Heart left ventricle (tissue), 16 donors: ENCODE measurements at places on chromosomes 6 and 20.

- no peak for DNase-seq
These were observed 332.9 kb downstream of the RNF144B start for GRCh38 chr6:18720075-18720474.

GRCh38 chr6:115885636-115886366 is 174.9 kb downstream of the FRK start:
- DNase-seq, result no peak

DNA sequence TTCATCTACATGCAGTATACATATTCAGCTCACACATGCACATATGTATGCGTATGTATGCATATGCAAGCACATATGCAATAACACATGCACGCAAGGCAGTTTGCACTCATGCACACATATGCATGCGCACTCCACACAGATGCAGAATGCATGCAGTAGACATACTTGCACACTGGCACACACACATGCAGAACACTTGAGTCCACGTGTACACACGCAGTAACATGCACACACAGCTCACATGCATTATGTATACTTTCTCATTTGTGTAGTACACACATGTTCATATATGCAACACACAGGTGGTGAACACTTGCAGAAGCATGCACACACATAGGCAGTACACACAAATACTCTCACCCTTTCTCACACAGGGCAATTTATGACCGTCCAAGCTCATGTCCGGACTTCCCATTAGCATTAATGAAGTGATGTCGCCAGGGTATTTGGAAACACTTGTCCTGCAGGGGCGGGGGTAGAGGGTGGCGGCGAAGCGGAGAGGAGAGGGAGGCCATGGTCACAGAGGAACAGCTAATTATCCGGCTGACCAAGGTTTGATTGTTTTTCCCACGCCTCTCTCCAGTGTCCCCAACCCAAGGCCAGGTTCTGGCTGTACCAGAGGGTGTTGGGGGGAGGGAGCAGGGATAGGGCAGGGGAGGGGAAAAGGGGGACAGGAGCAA is 91.3 kb downstream of the VEGFA start:
- no peak for DNase-seq

DNA sequence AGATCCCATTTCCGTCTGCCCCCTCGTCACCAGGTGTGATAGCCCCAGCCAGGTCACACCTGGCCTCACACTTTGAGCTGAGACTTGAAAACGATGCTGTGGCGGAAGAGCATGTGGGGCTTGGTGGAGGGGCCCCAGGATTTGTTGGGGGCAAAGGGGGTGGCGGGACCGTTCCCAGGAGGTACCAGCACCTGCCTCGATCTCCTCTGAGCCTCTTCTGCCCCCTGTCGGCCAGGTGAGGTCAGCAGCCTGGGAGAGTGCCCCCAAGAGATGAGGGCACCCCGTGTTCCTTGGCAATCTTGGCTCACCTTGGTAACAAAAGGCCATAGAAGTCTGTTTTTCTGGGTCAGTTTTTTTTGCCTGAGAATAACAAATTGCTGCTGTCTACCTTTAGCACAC is 25.4 kb downstream of the SPATA2 start:
- peak; percentile 21 for DNase-seq

DNA sequence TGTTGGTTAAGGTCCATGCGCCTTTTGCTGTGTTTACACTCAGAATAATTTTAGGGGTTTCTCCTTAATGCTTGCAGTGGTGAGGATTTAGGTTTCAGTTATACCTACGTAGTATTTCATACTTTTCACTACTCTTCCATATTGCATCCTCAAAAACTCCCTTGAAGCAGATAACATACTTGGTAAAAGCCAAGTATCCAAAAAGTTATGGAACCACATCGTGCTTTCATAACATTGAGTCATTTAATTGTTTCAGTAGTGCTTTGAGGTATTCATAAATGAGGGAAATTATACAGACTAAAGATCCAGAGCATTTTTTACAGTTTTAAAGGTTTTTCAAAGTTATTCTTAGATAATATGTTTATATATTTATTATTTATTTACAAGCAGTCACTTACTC is 4.0 kb upstream of the ATXN1 start:
- no peak for DNase-seq

- no peak for DNase-seq
These were observed 69.2 kb downstream of the MYO6 start for GRCh38 chr6:75818098-75818855.

GRCh38 chr6:91480402-91480801 is 893.5 kb upstream of the MAP3K7 start:
- no peak for DNase-seq

DNA sequence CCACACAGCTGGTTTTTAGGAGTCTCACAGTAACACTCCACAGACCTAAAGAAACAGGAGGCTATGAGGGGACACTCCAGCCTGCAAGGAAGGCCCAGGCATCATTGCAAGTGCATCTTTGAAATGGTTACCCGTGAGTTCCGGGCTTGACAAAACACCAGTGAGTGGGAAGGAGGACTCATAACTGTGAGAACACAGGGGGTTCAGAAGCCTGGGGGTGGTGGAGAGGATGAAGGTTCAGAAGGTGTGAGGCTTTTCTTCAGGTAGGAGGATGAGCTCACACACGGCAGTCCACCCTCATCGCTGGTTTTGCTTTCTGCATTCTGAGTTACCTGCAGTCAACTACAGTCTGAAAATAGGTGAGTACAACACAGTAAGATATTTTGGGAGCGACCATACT is 39.9 kb downstream of the MAP7 start:
- DNase-seq, result no peak

GRCh38 chr20:63234693-63235398 is 859 bp upstream of the BIRC7 start:
- no peak for DNase-seq
